ENCODE measurements at places on chromosomes 4 and X. TPM values are rescaled to one million over a fixed set of nuclear protein-coding genes. Genes with fewer than 3 reads are reported as not detected.

The HS3ST1 gene
- total RNA-seq, result 1.1 TPM

The NAP1L5 gene
- 3.3 TPM for total RNA-seq

The TMPRSS11D gene
- not detected for total RNA-seq

The KDR gene
- total RNA-seq, result 5.7 TPM

The UXT gene
- 58.6 TPM for total RNA-seq

The SLC25A14 gene
- 8.3 TPM for total RNA-seq

The CPZ gene
- total RNA-seq, result 1.6 TPM

The FAM241A gene
- total RNA-seq, result 0.88 TPM

The UGT8 gene
- total RNA-seq, result 0.14 TPM

The NXF3 gene
- total RNA-seq, result not detected

The USP17L10 gene
- total RNA-seq, result not detected

The RP2 gene
- 16.2 TPM for total RNA-seq

The FABP2 gene
- total RNA-seq, result not detected

Data from placental pericyte (primary cell).